ENCODE measurements at places on chromosomes 1 and 21.

DNA sequence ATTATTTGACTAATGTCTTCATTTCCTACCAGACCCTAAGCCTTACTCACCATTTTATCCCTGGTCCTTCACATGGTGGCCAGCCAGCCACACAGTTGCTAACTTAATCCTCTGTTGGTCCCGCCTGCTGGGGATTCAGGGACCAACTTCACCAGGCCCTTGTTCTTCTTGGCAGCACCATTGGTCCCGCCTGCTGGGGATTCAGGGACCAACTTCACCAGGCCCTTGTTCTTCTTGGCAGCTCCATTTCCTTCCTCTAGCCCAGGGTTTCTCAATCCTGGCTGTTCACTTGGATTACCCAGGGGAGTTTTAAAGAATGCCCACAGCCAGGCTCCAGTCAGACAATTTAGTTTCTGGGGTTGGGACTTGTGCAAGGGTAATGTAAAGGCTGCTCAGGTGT lies 233.1 kb upstream of the CSF3R start:
- no peak for DNase-seq

DNA sequence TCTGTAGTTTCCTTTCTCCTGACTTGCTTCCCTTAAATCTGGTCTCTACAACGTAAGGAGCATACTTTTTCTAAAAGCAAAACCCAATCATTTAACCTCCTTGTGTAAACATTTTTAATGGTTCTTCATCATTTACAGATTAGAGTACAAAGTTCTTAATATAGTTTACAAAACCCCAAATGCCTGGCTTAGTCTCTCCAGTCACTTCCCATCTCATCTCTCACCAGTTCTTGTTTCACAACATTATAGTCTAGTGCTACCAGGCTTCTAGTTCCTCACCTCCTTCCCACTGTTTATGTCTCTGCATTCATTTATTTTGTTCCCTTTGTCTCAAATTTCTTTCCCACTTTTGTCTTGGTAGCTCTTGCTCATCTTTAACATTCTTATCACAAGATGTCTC lies 168.4 kb downstream of the FASLG start:
- DNase-seq = no peak

- DNase-seq = no peak
Observed at GRCh38 chr1:11516961-11517635, 38.1 kb downstream of the DISP3 start.

- no peak for DNase-seq
Observed at GRCh38 chr21:33684923-33685560, 42.7 kb downstream of the ITSN1 start.

DNA sequence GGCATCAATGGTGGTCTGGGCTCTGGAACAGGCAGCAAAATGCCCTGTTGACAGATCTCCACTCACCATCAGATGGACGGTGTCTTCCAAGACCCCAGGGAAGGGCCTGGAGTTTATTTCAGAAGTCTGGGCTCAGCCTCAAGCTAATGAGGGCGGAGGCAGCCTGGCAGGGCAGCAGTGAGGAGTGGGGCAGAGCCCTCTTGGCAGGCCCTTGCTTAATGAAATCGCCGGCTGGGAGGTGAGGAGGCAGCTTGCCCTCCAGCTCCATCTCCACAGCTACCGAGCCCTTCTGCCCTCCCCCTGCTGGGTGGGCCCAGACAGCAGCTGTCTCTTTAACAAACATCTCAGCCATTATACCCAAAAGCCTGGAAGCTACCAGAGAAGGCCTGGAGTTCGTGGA lies 22.0 kb upstream of the GRIK3 start:
- no peak for DNase-seq

- DNase-seq = peak; percentile 31
Observed at GRCh38 chr1:84122780-84123382, 21.2 kb upstream of the PRKACB start.

- no peak for DNase-seq
Observed at GRCh38 chr1:235486321-235486720, 17.9 kb downstream of the B3GALNT2 start.

GRCh38 chr1:203577766-203578491 lies 48.7 kb upstream of the ATP2B4 start:
- DNase-seq = no peak

GRCh38 chr1:34060187-34060730 lies 104.8 kb downstream of the CSMD2 start:
- no peak for DNase-seq

DNA sequence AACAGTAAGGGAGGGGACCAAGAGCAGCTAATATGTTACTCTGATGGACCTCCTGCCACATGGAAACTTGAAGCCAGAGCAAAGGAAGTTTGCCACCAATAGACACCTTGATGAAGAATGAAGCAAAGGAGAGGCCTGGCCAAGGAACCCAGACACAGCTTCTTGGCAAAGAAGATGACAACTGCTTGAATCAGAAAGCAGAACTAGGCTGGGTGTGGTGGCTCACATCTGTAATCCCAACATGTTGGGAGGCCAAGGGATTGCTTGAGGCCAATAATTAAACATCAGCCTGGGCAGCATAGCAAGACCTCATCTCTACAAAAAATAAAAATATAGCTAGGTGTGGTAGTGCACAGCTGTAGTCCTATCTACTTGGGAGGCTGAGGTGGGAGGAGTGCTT lies 31.7 kb upstream of the CAPZB start:
- DNase-seq = no peak

DNA sequence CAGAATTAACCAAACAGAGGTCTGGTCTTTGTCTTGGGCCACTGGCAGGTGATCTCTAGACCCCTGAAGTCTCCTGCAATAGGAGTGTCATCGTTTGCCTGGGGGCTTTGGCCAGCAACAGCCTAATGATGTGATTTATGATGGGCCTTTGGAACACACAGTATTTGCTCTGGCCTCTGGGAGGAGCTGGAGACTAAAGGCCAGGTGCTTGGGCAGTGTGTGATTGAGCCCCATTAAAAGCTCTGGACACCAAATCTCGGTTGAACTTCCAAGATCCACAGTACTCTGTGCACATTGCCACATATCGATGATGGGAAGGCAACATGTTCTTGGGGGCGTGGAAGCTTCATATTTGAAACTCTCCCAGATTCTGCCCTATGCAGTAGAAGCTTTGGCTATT lies 32.0 kb upstream of the TLR5 start:
- no peak for DNase-seq

DNA sequence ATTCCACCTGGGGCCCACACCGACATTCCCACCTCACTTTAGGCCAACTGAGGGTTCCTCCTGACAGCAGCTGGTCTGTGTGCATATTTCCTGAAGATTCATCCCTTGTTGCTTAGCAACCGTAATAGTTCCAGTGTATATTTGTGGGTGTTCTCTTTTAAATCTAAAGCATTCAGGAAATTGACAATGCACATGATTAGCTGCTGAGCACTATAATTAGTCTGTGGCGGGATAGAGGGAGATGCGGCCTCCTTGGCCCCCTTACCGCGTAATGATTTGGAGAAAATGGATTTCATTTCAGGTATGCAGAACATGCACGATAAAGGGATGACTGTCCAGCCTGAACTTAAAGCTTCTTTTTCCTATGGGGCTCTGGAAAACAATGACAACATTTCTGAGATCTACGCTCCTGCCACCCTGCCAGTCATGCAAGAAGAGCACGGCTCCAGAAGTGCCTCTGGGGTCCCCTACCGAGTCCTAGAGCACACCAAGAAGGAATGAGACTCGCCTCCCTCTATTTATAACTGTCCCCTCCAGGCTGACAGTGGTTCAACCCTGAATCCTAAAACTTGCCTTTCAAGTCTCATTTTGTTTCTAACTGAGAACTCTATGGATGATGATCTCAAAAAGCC lies 33.8 kb upstream of the RCAN3 start:
- no peak for DNase-seq

GRCh38 chr1:115647507-115647906 lies 5.7 kb downstream of the VANGL1 start:
- no peak for DNase-seq

DNA sequence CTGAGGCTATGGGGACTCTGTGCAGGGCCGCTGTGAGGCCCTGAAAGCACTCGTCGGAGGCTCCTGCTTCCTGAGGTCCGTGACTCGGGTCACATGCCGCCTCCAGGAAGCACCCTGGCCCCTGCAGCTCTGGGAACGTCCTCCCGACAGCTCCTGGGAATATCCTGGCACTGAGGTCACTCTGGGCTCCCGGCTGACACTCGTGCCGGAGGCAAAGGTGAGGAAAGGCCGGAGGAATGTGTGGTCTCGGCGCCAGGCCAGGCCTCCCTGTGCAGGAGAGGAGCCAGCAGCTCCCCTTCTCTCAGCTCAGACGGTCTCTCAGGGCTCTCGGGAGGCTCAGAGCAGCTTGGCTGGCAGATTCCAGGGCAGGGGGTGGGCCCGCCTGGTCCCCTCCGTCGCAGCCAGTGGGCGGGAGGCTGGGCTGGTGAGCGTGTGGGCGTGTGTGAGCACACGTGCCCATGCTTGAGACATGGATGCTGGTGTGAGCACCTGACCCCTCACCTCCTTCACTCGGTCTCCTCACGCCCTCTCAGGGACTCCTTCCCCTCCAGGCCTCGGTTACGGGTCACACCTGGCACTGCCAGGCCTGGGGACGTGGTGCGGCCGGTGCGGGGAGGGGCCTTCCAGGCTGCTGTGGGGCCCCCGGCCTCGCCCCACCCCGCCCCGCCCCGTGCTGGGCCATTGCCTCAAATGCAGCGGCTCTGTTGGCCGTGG lies 5.5 kb upstream of the RNF223 start:
- no peak for DNase-seq

GRCh38 chr1:93904228-93904627 lies 5.0 kb downstream of the GCLM start:
- DNase-seq = no peak

GRCh38 chr1:33711511-33711910 lies 152.4 kb upstream of the HMGB4 start:
- no peak for DNase-seq

DNA sequence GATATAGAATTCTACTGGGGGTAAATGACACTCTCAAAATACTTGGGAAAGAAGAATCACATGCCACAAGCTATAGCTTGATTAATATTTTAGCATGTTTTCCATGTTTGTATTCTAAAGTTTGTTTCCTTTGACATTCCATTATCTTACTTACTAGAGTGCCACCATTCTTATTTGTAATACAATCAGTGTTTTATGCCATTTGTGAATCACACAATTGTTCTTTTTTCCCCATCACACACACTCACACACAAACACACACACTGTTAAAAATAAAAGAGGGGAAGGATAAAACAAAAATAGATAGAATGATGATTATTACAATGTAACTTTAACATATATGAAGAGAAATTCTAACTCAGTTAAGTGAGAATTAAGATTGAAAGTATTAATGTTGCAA lies 16.0 kb upstream of the TEKT2 start:
- no peak for DNase-seq

DNA sequence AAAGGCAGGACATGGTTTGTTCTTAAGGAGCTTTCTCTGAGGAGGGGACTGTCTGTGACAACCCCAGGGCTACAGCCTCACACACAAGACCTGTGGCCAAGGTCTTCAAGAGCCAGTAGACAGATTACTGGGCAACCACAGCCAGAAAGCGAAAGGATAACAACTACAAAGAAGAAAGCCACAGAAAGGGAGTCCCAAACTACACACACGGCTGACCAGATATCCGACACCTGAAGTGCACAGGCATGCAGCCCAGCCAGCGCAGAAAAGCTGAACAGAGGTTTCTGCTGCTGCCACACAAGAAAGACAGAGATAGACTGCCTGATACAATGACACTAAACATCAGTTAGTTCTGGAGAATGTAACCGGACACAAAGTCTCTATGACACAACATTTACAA lies 21.4 kb upstream of the NADK start:
- DNase-seq = no peak

- DNase-seq = no peak
Observed at GRCh38 chr1:54028306-54029251, 10.6 kb upstream of the LDLRAD1 start.

DNA sequence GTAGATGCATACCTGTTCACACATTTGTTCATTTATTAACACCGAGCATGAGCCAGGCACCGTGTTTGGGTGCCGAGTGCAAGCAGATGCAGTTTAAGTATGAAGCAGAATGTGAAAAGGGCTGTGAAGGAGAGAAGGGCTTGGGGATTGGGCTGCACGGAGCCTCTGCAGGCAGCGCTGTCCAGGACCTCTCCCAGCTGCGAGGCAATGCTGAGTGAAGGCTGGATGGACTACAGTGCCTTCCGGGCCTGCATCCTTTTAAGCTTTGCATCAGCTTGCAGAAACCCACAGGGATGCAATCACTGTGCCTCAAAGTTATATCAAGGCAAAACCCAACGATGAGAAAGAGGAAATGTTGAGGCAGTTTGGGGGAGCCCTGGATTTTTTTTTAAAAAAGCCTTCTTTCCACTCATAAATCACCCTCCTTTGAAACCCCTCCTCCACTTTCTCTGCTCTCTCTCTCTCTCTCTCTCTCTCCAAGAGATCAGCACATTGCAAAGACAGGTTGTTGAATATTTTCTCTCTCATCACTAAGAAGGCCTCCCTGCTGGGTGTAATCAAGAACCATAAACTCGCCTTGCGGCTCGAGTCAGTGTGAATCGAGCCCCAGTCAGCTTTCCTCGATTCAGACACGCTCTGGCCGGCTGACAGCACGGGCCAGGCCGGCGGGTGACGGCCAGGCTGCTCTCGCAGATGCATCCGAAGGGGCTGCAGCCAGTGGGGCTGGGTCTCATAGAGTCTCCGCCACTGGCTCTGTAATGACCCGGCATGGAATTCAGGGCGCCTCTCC lies 89.2 kb upstream of the POU3F1 start:
- DNase-seq = no peak

DNA sequence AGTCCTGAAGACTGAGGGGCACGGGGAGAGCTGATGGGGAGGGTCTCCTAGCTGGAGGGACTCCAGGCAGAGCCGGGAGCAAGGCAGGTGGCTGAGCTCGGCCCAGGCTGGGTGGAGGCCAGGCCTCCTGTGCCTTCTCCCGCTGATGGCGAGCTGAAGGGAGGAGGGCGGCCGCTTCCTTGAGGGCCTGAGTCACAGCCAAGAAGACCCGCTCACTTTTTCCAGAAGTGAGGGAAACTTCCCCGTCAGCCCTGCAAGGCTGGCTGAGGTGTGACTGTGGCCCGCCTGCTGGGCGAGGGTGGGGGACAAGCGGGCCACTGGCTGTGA lies 1.7 kb upstream of the VWA1 start:
- DNase-seq = no peak

DNA sequence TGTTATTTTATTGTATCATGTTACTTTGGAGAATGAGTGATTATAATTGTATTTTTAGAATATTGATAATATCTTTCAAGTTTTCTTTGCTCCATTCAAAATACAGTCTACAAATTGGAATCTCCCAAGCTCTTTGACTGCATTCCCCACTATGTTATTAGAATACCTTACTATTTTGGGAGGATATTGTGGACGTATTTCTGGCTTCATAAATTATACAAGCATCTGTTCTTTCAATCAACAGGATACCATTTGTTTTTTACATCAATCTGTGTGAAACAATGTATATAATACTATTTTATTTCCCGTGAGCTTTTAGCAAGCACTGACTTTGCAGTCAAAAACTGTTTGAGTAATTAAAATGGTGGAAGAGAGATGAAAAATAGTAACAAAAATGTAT lies 226.5 kb downstream of the PTPRC start:
- DNase-seq = no peak
